Nucleus accumbens (tissue), 56 donors: ENCODE measurements at places on chromosomes 7 and 10.
A peak's percentile ranks its signal among the peaks of the same experiment; 100 is the strongest.

DNA sequence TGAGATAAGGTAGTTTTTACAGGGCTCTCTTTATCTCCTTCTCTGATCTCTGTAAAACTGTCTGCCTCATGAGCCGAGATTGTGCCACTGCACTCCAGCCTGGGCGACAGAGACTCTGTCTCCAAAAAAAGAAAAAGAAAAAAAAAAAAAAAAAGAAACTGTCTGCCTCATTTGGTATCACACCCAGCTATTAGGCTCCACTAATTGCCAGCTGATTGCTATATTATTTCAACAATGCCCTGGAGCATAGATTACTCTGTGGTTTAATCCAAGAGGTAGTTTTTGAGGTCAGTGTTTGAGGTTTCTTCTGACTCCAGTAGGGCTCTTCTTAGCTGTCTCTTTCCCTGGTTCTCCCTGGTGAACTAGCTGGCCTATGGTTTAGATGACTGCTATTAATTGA is 268.1 kb upstream of the PLPP4 start:
- no peak for DNase-seq

DNA sequence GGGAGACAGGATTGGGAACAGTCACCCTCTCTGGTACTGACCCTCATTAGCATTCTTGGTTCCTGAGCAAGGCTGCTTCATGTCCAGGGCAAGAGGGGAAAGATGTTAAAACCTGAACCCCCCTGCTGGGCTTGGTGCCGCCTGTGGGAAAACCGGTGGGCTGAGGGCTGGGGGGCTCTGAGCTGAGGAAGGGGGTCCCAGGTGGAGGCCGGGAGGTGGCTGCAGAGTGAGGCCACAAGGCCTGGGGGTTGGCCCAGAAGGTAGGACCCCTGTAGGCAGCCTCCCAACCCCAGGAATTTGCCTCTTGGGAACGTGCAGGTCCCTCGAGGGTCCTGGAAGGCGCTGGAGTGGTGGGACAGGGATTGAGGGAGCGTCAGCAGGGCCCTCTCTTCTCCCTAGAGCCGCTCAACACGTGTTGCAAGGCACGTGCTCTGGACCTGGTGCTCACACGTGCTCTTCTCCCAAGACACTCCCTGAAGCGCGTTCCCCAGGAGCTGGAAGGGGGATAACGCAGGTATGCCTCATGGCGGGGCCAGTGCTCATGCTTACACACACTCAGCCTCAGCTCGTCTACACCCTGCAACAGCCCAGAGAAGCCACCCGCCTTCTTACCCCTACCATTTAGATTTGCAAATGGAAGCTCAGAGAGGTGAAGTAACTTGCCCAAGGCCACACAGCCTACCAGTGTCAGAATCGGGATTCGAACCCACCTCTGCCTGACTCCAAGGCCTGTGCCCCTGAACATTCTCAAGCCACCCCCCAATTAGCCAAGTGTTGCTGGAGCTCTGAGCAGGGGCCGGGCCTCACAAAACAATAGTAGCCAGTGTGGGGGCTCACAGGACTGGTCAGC is 64.4 kb downstream of the LHPP start:
- DNase-seq = no peak

DNA sequence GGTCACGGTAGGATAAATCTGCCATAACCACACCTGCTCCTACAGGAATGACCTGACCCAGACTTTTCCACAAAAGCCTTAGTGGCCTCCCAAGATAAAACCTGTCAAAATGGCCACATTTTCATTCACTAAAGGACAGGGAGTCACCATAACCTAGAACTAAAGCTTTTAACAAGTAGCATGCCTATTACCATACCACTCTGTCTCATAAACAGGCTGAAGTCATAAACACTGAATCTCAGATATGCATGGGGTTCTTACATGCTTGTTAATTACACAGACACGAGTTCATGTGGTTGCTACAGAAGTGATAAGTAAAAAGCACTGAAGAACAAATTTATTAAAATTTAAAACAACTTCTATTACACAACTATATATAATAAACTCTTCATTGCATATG is 56.0 kb downstream of the HIPK2 start:
- DNase-seq = no peak

GRCh38 chr7:46549892-46550639 is 629.0 kb upstream of the IGFBP3 start:
- DNase-seq = no peak

- DNase-seq = peak; percentile 53
These were observed 50.8 kb downstream of the C10orf120 start for GRCh38 chr10:122648599-122649428.

GRCh38 chr7:711093-711921 is 15.2 kb upstream of the DNAAF5 start:
- no peak for DNase-seq

DNA sequence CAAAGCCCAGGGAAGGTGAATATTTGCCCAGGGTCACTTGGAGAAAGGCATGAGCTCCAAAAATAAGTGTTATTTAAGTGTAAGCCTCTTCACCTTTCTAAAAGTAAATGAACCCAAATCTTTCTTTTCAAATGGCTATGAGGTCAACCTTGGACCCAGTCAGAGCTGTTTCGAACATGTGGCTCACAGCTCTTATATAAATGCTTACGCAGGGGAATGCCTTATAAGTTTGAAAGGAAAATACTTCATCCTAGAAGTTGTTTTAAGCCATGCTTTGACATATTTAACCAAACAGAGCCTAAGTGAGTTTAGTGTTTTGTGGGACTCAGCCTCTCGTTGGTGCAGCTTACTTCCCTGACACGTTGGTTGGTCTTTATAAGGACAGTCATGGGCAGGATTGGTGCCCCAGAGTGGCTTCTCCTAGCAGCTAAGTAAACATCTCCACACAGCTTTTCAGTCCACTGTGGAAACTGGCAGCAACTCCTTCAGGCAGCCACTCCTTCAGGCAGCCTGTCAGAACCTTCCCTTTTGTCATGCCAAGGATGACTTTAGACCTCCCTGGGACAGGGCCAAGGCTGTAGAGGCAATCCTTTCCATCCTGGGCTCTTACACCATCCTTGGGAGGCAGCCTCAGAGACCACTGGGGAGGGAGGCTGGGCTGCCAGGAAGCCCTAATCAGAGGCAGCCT is 43.6 kb downstream of the MINDY4 start:
- DNase-seq = no peak
